ENCODE measurements at places on chromosomes 12 and 14.

- DNase-seq = no peak
These were observed 29.1 kb downstream of the TMEM260 start for GRCh38 chr14:56608689-56609088.

DNA sequence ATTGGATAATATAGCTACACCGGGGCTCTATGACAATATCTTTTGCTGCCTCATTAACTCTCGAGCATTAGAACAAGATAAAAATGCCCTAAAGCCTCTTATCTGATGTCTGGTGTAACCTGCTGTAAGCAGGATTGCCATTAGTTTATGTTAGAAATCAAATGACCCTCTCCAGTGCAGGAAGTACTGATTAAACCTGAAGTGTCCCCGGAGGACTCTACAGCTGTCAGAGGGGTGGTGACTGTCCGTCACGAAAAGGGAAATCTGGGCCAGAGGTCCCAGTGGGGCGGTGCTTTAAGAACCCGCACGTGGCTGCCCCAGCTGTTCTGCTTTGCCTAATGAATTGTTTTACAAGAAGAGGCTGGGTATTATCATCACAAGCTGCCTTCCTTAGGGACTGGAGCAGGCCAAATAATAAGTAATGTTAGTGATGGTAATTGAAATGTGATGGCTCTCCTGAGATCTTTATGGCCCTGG lies 55.7 kb downstream of the LIN52 start:
- no peak for DNase-seq

DNA sequence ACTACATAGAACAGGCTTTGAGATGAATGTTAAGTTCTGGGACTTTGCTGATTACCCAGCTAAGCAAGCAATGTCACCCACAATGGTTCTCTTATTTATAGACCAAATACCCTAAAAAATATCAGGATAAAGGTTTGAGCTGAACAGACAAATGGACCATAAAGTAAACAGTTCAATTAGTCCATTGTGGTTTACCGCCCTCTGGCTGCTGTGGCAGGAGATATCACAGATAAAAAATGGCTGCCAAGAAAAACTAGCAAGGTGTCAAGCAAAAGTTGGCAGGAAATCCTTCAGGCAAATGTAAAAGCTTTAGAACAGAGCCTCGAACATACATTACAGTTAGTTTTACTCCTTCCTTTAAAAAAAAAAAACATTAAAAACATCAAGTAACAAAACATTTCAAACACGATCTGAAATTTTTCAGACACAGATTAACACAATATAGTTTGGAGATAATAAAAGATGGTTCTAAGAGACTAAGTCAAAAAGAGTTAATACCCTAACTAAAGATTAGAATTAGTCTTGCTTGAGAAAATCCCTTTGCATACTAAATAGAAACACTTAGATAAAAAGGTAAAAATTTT lies 41.3 kb downstream of the MED13L start:
- DNase-seq = no peak

GRCh38 chr12:22477894-22478287 lies 66.5 kb downstream of the C2CD5 start:
- DNase-seq = no peak

- no peak for DNase-seq
These were observed 9.2 kb downstream of the DUSP6 start for GRCh38 chr12:89343127-89343526.

GRCh38 chr12:91918431-91918830 lies 227.2 kb downstream of the BTG1 start:
- no peak for DNase-seq

DNA sequence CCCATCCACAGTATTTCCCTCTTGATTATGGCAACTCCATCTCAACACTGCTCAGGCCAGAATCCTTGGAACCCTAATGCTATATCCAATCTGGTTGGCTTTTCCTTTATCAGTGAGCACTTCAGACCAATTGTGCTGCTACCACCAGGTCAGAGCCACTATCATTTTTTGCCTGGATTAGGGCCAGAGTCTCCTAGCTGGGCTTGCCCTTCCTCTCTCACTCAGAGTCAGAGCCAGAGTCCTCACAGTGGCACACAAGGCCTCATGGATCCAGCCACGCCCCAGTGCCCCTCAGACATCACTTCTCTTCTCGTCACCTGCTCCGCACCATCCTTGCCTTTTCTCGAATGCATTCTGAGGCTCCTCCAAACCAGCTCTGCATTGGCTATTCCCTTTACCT lies 211.1 kb downstream of the ANO6 start:
- DNase-seq = no peak

DNA sequence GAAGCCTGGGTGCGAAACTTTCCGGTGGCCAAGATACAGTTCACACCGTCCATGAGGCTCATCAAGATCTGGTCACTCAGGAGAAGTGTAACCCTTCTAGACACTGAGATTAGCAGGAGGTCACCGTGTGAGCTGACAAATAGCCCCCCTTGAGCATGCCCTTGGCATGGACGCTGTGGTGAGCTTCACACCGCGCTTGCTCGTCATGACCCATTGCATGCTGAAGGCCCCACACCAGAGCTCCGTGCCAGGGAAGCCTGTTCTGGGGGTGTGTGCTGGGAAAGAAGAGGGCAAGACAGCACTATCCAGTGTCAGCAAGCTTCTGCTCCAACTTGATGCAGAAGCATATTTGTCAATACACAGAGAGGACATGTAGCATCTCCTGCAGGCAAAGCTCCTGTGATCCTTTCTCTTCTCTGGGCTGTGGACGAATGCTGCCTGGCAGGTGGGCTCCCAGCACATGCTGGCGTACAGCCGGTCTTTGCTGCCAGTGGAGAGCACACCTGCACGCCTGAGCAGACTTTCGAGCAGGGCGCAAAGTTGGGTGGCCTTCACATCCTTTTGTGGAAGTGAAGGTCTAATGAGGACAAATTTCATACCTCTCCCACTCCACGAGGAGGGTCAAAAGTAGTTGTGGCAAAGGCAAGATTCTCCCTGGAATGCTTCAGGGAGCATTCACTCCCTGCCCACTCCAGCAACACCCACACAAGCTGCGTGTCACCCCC lies 126.9 kb upstream of the FKBP4 start:
- DNase-seq = no peak

- DNase-seq = no peak
These were observed 303.3 kb upstream of the TMPO start for GRCh38 chr12:98211909-98212695.

DNA sequence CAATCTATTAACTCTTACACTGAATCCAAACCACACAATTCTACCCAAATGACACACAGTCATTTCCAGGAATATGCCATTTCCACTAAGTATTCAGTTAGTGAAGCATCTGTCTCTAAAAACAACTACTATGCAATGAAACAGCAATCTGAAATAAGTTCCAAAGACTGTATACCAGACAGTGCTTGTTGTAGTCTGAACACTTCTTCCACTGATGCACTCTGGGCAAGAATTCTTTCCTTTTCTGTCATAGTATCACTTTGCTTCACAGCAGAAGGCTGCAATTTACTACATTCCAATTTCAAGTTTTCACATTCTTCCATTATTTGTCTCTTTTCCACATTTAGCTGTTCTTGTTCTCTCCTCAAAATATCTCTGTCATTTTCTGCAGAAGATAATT lies 25.8 kb downstream of the TRIP11 start:
- no peak for DNase-seq

DNA sequence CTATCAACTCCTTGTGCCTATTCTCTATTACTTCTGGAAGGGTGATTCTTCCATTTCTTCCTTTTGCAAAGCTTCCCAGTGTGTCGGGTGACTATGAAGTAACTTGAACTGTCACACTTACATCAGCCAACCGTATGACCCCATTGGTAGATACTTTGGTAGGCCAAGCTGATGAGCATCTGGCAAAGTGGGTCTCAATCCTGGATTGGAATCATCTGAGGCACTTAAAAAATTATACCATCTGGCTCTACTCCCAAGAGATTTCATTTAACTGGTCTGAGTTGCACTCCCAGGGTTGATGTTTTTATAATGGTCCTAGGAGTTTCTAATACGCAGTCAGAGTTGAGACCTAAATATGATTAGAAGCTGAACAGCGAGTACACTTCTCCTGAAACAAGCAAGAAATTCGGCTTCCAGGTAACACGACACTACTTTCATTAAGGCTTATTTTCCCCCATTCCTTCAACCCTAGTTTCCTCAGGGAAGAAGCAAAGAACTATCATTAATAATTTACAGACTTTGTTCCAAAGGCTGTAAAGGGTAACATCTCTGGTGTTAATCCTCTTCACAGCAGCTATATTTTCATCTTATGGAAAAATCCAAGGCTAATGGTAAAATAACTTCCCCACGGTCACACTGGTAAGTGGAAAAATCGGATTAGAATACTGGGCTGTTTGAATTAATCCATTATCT lies 76.8 kb downstream of the PDE6H start:
- no peak for DNase-seq

DNA sequence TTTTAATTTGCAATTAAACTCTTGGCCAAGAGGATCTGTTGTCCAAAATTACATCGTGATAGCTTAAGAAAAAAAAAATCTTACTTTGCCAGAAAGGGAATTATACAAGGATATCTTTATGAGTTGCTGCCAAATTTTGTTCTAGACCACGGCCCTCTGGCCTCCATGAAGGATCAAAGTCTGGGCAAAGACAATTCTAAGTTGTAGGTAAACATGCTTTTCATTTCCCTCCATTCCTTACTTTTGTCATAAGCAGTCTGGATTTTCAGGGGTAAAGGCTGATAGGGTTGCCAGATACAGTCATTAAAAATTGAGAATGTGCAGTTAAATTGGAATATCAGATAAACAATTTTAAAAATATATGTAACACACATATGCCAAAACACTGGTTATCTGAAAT lies 135.1 kb downstream of the MON2 start:
- DNase-seq = no peak

- DNase-seq = no peak
These were observed 18.8 kb downstream of the NIN start for GRCh38 chr14:50812180-50812579.

- peak; percentile 37 for DNase-seq
These were observed 345.0 kb downstream of the CCDC91 start for GRCh38 chr12:28535216-28535615.

DNA sequence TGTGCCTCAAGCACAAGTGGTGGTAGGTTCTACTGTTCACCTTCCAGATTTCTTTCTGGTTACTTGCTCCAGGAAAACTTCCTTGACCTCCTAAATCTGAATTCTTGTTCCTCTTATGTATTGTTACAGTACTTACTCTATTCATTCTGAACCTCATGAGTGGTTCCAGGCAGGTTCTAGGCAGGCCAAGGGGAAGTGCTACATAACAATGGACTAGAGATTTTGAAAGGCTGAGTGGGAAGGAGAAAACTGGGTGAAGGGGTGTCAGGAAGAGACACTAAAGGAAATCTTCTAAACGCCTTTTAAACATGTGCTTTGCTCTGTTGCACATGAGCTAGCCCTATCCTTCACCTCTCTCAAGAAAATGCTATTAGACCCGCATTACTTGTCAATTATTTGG lies 1.6 kb downstream of the YARS2 start:
- DNase-seq = no peak

GRCh38 chr12:93939641-93940325 lies 208.6 kb upstream of the PLXNC1 start:
- DNase-seq = no peak

- DNase-seq = no peak
These were observed 25.1 kb downstream of the DYRK4 start for GRCh38 chr12:4587108-4587507.

DNA sequence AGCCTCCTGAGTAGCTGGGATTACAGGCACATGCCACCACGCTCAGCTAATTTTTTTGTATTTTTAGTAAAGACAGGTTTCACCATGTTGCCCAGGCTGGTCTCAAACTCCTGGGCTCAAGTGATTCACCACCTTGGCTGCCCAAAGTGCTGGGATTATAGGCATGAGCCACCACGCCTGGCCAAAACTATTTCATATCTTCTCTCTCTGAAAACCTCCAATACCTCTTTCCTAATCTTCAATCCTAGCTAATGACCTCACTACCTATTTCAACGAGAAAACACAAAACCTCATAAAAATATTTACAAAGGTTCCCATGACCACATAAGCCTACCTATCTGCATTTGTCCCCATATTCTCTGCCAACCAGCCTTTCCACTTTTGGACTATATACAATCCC lies 32.3 kb upstream of the ANKS1B start:
- DNase-seq = no peak

GRCh38 chr12:85829391-85829790 lies 6.8 kb downstream of the RASSF9 start:
- no peak for DNase-seq

GRCh38 chr12:52495389-52495788 lies 2.3 kb upstream of the KRT6A start:
- DNase-seq = no peak

DNA sequence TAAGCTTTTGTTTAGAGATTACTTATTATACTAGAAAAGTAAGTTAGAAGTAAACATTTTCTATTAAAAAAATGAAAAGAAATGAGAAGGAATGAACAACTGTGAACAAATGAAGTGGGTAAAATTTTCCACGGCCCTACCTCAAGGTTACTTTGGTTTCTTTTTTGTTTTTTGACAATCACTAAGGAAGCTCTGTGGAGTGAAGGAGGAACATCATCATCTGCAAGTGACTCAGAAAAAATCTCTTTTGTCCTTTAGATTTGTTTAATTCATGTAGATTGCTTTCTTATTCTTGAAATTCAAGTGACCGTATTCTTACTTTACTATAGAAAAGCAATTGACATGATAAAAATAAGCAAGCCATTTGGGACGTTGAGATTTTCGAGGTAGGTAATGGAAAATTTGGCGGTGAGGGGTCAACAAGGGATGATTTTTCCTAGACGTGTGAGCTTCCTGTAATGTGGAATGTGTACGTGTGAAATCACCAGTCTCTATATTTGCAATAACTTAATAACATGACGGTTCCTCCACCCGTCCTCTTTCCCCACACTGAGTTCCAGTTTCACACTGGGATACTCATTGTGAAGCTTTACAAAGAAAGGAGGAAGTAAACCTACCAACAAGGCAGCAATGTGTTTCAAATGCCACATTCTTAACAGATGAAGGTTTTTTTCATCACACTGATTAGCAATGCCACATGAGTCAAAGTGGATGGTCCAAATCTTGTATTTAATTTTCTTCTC lies 62.3 kb upstream of the EGLN3 start:
- no peak for DNase-seq

DNA sequence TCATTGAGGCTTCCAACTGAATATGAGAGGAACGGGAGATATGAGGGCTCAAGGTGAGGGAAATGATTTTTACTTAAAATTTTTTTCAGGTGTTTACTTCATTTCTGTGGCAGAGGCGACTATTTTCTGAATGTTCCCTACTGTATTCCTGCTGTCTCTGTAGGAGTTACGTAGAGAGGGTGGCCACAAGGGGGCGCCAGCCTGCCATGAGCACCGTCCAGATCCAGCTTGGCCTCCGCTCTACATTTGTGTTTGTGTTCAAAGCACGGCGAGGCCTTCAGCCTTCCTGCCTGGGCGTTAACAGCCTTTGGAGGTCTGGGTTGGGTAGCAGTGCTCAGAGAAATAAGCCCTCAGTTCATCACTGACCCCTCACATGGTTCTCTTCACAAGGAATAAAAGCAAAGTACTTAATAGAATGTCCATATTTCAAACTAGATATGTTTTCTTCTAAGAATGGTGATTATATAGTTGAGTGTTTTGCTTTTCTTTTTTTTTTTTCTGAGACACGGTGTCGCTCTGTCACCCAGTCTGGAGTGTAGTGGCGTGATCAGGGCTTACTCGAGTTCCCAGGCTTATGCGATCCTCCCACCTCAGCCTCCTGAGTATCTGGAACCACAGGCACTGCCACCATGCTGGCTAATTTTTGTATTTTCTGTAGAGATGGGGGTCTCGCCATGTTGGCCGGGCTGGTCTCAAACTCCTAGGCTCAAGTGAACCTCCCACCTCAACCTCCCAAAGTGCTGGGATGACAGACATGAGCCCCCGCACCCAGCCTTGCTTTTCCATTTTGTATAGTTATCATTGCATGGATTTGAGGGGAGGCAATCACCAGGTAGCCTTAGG lies 22.3 kb downstream of the CKB start:
- peak; percentile 28 for DNase-seq

GRCh38 chr12:3136641-3137267 lies 59.6 kb downstream of the TSPAN9 start:
- no peak for DNase-seq
